Retina (tissue), 1 donor: ENCODE measurements at places on chromosomes 1 and 21.

DNA sequence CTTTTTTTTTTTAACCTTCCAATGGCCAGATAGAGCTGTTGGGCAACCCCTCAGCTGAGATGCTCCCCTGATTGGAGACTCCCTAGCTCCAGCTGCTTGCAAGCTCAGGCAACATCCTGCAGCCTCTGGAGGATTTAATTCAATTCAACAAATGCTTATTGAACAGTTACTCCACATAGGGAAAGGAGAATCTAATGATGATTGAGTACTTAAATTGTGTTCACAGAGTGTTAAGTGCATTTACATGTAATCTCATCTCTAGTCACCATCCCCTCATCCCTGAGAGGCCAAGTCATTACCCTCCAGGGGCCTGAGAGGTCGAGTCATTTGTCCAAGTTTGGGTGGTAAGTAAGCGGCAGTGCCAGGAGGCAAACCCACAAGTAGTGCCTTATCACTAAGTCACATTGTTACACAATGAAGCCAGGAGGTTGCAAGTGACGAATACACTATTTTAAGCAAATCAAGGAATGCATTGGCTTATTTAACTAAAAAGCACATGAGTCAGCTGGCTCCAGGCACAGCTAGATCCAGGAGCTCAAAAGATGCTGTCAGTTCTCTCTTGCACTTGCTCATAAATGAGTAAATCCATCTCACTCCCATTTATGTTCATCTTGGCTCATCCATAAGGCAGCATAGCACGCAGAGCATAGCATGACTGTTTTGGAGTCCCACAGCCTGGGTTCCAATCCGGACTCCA is 64.3 kb downstream of the OPTC start:
- DNase-seq = no peak

GRCh38 chr1:218930472-218931241 is 243.0 kb upstream of the LYPLAL1 start:
- no peak for DNase-seq

DNA sequence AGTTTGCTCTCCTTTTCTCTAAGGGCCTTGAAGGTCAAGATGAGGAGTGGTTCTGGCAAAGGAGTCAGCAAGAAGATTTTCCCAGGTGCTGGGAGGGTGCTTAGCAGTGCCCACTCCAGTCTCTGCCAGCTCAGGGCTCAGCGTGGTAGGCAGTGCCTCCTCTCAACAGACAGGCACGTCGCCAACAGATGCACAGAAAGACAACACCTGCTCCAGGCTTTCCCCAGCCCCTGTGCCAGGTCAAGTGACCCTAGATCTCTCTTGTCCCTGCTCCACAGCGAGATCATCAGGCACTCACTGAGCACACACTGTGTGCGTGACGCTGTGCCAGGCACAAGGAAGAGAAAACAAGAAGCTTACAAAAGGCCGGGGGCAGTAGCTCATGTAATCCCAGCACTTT is 86.0 kb downstream of the CASZ1 start:
- DNase-seq = no peak

GRCh38 chr21:45638707-45639106 is 4.8 kb upstream of the PCBP3 start:
- no peak for DNase-seq

- no peak for DNase-seq
Measured at GRCh38 chr21:37683396-37684114, 232.7 kb downstream of the KCNJ6 start.
